ENCODE measurements at places on chromosomes 4 and X.
A peak's percentile ranks its signal among the peaks of the same experiment; 100 is the strongest.

GRCh38 chr4:43837171-43837570 is 611.4 kb downstream of the KCTD8 start:
- DNase-seq: no peak

GRCh38 chr4:142838778-142839177 is 7.3 kb downstream of the INPP4B start:
- DNase-seq: no peak

- DNase-seq: no peak
Observed at GRCh38 chr4:169611157-169611556, 1.2 kb downstream of the NEK1 start.

DNA sequence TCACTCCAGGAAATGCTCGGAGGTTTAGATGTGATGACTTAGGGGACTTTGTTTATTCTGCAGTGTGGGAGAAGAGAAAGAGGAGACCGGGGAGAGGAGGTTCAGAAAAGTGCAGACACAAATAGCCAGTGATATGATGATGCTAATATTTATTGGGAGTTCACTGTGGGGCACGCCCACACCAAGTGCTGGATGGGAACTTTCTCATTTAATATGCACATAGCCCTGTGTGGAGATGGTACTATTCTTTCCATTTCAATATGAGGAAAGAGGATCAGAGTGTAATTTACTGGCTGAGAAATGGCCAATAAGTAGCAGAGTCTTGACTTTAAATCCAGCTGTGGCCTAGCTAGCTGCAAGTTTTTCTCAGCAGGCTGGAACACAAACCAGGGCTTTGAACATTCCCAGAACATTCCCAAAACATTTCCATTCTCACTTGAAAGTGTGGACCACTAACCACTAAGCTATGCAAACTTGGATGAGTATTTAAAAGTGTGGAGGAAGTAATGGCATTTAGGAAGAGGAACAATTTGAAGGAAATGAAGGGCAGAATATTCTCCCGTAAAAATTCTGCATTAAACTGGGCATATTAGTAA is 231.7 kb downstream of the HS3ST1 start:
- DNase-seq: no peak

GRCh38 chr4:155735496-155735895 is 23.3 kb upstream of the GUCY1B1 start:
- DNase-seq: no peak

DNA sequence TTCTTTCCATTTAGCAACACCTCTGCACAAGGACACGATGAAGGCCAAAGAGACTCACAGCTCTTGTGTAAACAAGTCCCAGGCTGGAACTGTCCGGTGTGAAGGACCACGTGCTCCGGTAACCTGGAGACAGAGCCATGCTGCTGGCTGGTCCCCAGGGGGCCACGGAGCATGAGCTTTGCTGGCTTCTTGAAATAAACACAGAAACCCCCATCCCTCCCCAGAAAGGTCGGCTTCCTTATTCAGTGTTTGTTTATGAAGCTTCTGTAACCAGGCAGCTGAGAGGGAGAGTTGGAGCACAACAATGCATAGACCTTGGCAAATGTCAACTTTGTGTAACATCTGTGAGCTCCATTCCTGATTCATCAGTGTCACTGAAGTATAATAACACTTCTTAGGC is 109.4 kb downstream of the GPR143 start:
- no peak for DNase-seq

GRCh38 chr4:163901319-163901718 is 406.8 kb downstream of the TMA16 start:
- DNase-seq: no peak

GRCh38 chr4:24241511-24241910 is 342.8 kb downstream of the DHX15 start:
- DNase-seq: no peak

GRCh38 chr4:138118270-138118669 is 123.9 kb downstream of the SLC7A11 start:
- DNase-seq: no peak

- no peak for DNase-seq
Observed at GRCh38 chrX:145552643-145553042, 265.0 kb upstream of the SLITRK2 start.

DNA sequence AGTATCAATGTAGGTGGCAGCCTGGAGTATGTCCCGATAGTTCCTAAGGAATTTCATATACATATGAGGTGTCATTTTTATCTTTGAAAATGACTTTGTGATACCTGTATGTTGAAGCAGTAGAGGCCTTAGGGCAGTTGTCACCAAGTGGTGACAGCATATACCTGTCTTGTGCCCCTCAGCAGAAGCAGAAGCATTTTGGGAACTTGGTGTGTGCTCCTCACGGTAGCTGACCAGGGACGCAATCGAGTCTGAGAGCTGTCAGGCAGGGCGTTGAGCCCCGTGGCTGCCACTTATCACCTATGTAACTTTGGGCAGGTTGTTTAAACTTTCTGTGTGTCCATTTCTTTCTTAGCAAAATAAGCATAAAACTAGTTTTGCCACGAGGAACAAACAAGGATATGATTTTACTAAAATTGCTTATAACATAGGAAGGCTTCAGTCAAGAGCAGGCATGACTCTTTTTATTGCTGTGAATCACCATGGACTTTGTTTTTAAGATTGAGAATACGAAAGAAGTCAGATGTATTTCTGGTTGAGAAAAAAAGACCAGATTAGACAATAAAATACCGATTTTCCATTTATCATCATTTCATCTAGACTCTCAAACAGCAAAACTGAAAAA is 161.5 kb downstream of the CPE start:
- no peak for DNase-seq

DNA sequence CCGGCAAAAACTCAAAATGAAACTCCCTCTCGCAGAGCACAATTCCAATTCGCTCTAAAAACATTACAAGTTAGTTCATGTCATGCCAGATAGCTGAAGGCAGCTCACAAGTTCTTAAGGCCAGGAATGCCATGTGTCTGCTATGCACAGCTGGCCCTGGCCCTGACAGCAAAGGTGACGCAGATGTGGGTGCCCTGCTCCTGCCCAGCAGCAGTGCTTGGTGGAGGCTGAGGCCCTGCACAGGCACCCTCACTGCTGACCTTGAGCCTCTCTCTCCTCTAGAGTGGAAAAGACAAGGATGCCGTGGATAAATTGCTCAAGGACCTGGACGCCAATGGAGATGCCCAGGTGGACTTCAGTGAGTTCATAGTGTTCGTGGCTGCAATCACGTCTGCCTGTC is 2.9 kb downstream of the S100P start:
- no peak for DNase-seq

GRCh38 chrX:19086102-19086772 is 36.0 kb downstream of the ADGRG2 start:
- DNase-seq: no peak

DNA sequence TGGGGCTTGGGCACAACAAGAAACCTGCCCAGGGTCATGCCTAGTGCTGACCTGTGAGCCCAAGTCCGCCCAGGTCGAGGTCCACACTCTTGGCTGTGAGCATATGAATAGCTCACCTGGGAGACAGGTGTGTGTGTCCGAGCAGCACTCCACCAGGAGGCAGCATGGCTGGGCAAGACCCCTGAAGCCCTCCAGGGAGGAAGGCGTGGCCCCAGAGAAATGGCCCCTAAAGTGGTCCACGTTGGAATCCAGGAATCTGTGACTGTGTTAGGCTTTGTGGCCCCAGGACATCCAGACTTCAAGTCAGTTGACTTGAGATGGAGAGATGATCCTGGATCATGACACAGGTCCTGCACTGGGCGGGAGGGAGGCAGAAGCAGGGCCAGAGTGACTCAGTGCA is 138.8 kb downstream of the CPZ start:
- DNase-seq: no peak

GRCh38 chr4:159145318-159145991 is 42.6 kb downstream of the RAPGEF2 start:
- DNase-seq: no peak

GRCh38 chr4:117549524-117549923 is 464.1 kb upstream of the TRAM1L1 start:
- no peak for DNase-seq

DNA sequence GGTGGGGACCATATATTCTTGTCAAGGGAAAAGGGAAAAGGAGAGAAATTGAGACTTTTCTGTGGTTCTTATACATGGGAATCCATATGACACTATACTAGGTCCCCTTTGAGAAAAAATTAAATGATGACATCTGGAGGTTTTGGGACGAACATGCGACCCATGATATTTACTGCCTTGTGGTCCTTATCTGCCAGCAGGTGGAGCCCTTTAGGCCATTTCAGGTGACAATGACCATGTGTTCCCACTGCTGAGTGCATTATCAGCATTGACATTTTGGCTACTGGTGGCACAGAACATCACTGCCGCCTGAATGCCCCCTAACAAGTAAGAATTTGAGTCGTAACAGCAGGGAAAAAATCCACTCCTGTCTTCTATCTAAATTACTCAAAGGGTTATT is 843.4 kb downstream of the FSTL5 start:
- no peak for DNase-seq

GRCh38 chrX:9897761-9898161 is 69.4 kb upstream of the CLDN34 start:
- DNase-seq: no peak

GRCh38 chrX:107565931-107566603 is 62.2 kb upstream of the PRPS1 start:
- no peak for DNase-seq

GRCh38 chr4:1410491-1411325 is 4.5 kb upstream of the NKX1-1 start:
- DNase-seq: peak; percentile 18

- DNase-seq: no peak
Observed at GRCh38 chr4:2154215-2154740, 87.6 kb downstream of the HAUS3 start.

GRCh38 chr4:39617534-39617933 is 21.1 kb downstream of the SMIM14 start:
- no peak for DNase-seq

DNA sequence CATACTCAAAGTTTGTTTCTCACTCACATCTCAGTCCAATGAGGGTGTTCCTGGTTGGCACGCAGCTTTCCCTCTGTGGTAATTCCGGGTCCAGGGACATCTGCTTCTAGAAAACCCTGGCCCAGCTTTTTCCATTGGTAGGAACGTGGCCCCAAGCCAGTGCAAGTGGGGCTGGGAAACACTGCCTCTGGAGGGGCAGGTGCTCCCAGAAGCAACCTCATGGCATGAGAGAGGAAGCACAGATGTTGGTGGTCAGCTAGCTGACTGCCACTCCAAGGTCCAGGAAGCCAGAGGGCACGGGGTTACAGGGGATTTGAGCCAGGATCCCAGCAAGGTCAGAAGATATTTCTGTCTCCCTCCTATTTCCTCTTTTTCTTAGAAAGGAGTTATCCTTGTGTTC is 47.5 kb downstream of the DCTD start:
- DNase-seq: no peak

GRCh38 chr4:14299166-14299565 is 671.6 kb upstream of the BOD1L1 start:
- no peak for DNase-seq

GRCh38 chrX:129945131-129945530 is 37.3 kb upstream of the BCORL1 start:
- DNase-seq: no peak

DNA sequence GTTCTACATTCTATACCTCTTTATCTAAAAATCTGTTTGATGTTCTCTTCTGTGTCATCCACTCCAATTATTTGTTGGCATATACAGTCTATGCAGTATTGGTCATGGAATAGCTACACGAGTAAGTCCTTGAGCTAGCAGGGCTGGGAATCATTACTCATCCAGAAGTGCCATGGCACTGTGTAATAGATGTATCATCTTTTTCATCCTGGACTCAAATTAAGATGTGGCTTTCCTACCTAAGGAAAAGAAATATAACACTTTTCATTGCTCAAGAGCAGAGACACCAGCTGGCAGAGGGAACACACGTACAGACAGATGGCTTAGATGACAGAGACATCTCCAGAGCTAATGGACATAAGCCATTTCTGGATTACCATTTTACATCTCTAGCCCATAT is 159.8 kb downstream of the FAM13A start:
- DNase-seq: no peak

DNA sequence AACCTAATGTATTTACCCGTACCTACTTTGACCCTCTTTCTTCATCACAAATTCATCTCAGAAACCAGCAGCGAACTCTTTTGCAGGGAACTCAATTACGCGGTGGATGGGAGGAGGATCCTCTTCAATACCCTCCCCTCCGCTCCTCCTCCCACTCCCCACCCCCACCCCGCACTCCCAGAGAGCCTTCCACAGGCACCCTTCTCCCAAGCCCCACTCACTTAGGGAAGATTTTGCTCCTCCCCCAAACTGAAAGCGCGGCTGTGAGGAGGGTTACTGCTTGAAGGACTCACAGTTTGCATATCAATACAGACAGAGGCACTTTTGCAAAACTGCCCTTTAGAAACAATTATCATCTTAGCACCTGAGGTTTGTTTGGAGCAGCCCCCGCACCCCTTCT is 960 bp upstream of the IL1RAPL1 start:
- DNase-seq: no peak

DNA sequence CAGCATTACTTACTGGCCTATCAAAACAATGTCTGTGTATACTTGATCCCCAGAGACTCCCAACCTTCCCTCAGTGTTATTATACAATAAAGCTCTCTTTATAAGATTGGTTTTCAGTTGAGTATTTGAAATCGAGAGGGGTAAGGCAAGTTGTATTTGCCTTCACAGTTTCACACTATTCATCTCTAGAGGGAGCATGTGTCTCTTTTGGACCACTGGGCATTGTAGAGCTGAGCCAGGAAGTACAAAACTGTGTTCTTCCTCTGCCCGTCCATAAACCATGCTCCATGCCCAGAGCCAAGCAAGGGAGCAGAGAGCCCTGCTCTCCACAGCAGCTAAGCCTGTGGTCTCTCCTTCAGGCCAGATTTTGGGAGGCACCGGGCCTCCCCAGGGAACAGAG is 61.5 kb upstream of the HHIP start:
- DNase-seq: no peak

- DNase-seq: no peak
Observed at GRCh38 chrX:24243692-24244091, 70.2 kb downstream of the SUPT20HL2 start.

DNA sequence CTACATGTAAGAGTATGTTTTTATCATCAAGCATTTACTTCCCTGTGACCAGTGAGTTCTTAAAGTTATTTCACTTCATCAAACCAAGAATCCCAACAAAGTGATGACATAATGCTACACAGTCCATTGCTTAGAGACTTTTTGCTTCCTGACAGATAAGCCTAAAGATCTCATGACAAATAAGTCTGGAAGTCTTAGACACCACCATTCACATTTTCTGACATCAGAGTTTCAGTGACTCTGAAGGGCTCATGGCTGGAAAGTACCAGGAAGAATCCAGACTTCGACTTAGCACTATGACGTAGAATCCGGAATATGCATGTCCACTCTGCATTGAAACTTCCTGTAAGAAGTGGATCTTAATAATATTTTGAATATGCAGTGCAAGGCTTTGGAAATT is 53.7 kb downstream of the CLDN22 start:
- DNase-seq: no peak

- no peak for DNase-seq
Observed at GRCh38 chr4:74840936-74841509, 46.7 kb upstream of the BTC start.

DNA sequence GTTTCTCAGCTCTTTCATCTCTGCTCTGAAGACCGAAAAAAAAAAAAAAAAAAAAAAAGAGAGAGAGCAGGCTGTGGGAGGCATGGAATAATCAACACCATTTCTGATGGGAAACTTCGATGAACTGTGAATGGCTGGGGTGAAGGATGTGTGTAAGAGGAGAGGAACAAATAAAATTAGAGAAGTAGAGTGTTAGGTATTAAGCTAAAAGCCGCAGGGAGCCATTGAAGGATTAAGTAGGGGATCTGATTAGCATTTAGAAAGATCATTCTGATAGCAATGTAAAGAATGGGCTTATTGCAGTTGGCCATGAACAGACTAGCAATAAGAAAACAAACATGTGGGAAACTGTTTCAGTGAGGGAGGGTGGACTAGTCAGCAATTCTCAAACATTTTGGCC is 33.6 kb upstream of the JADE1 start:
- DNase-seq: no peak
